ENCODE measurements at places on chromosomes 1 and 21.

GRCh38 chr21:34196996-34197395, 123.6 kb downstream of the MRPS6 start:
- no peak for DNase-seq

DNA sequence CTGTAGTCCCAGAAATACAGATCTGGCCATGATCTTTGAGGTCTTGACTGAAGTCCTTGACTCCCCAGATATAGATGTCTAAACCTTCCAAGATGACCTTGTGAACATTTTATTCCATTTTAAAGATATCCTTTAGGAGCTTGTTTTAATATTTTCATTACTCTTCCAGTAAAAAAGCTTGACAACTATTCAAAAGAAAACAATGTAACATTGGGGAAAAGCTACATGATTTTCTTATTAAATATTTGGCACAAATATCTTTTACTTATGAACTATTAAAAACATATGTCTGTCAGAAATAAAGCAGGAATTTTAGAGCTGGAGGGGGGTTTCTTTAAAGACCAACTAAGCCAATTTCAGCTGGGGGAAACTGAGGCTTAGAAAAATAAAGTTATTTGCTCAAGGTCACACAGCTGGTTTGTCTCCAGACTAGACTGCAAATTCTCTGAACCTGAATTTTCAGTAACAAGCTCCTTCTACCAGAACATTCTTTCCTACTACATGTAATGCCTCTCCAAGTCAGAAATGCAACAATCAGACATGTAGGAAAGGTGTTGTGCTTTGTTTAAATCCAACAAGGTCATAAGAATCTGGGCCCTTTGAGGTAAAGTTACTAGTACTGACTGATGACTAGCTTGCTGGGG, 67.0 kb upstream of the PTCH2 start:
- DNase-seq = peak; percentile 87

DNA sequence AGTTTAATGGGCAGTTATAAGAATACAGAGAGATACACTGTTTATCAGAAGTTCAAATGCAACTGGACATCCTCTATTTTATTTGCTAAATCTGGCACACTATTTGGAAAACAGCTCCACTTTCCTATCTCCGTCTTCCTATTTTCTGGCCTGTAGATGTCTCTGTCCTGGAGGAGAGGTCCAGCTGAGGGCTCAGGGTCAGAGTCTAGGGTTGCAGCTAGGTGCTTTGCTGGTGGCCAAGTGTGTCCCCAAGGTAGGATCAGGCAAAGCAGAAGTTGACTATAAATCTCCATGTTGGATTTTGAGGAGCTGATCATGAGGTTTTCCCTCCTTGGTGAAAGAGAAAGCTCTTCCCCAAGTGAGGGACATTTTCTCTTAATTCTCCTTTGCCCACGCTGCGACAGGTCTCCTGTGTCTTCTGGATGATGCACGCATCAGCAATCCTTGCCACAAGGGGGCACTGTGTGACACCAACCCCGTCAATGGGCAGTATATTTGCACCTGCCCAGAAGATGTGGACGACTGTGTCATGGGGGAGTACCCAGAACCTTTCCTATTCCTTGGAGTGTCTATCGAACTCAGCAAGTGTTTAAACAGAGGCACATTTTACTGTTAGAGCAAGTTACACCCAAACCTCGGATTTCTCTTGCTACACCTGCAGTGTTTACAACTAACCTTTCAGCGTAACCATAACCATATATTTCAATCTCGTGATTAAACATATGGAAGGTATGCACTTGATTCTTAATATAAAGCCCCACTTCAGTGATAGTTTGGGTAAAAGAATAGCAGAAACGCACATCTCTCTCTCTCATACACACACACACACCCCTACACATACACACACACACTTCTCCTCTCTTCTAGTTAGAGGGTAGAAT, 10.2 kb downstream of the ADAM30 start:
- no peak for DNase-seq

- DNase-seq = peak; percentile 52
Observed at GRCh38 chr1:160291248-160292220, 6.6 kb upstream of the PEX19 start.

All from skin of body (tissue), 3 donors.